ENCODE measurements at places on chromosomes 2 and 18. TPM values are rescaled to one million over a fixed set of nuclear protein-coding genes. Genes with fewer than 3 reads are reported as not detected.

Gene CD28
- not detected for total RNA-seq

Gene MAP3K19
- not detected for total RNA-seq

Gene CLEC4F
- total RNA-seq = not detected

Gene TLX2
- 0.14 TPM for total RNA-seq

Gene KIF1A
- 0.73 TPM for total RNA-seq

Gene TANC1
- total RNA-seq = 7.3 TPM

Gene TEKT4
- not detected for total RNA-seq

Gene MTCL1
- total RNA-seq = 55.8 TPM

Gene EFHD1
- 1.6 TPM for total RNA-seq

Measured in A549 treated with CpdA at 1 μM for 4 hours (cell line).